KBM-7 (cell line): ENCODE measurements at places on chromosomes 13 and 19.

- peak; percentile 18 for DNase-seq
Measured at GRCh38 chr13:27770809-27771208, 21.5 kb upstream of the GSX1 start.

DNA sequence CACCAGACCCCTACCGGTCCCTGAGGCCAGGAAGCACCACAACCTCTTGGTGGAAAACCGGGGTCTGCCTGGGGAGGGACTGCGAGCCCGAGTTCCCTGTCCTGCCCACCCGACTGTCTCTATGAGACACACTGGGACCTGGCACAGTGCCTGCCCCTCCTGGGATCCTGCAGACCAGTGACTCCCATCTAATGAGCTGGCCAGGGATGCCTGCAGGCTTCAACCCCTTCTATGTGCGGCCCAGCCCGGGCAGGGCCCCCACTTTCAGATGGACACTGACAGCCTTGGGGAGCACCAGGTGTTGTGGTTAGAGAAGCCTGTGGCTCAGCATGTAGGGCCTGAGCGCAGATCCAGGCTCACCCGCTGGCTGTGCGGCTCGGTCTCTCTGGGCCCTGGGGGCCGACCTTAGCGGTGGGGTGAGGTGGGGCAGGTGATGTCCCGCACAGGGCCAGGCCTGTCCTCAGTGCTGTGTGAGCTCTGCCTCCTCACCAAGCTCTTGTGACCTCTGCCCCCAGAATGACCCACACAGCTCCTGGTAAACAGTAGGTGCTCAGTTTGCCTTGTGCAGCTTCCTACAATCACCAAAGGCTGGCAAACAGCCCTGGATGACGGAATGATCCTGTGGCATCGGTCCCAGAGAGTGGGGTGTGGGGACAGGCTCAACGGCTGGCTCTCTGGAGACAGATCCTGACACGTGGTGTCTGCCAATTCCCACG lies 17.9 kb upstream of the CACTIN start:
- no peak for DNase-seq

DNA sequence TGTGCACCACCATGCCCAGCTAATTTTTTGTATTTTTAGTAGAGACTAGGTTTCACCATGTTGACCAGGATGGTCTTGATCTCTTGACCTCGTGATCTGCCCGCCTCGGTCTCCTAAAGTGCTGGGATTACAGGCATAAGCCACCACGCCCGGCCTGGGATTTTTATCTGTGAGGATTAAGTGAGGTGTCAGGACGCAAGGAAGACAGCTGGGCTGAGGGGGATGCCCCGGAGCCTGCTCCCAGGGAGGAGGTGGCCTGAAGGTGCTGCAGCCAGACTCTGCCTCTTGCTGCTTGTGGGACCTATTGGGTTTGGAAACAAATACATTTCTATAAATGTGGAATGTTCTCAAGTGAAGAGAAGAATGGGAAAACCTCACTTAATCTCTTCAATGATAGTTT lies 131.6 kb downstream of the OLFM4 start:
- no peak for DNase-seq

- DNase-seq: no peak
Measured at GRCh38 chr19:6442087-6442688, 8.6 kb upstream of the SLC25A41 start.

- peak; percentile 75 for DNase-seq
Measured at GRCh38 chr19:40433391-40434216, 7.8 kb upstream of the SERTAD1 start.

DNA sequence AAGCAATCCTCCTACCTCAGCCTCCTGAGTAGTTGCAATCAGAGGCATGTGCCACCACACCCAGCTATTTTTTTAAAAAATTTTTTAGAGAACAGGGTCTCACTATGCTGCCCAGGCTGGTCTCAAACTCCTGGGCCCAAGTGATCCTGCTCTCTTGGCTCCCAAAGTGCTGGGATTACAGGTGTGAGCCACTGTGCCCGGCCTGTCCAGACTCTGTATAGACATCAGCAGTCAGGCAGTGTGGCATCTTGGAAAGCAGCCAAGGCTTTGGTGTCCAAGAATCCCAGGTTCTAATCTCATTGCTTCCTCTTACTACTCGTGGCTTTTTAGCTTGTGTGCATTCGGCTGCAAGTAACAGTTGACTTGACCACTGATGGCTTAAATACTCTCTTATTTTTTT lies 43.4 kb downstream of the BICRA start:
- DNase-seq: no peak

DNA sequence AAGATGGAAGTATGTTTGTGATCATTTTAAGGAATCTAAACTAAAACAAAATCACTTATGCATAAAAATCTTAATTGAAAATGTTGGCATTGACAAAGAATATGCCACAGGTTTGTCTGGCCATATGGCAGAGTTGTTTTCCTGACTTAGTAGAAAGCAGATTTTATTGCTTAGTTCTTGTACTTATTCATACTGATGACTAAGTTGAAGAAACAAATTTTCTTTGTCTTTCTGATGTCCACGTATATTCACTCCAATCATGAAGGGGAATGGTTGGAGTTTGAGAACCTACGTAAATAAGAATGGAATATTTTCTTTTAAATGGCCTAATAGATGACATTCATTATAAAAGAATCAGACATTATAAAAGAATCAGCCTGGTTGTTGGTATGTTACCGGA lies 8.0 kb upstream of the GPC6 start:
- DNase-seq: no peak

DNA sequence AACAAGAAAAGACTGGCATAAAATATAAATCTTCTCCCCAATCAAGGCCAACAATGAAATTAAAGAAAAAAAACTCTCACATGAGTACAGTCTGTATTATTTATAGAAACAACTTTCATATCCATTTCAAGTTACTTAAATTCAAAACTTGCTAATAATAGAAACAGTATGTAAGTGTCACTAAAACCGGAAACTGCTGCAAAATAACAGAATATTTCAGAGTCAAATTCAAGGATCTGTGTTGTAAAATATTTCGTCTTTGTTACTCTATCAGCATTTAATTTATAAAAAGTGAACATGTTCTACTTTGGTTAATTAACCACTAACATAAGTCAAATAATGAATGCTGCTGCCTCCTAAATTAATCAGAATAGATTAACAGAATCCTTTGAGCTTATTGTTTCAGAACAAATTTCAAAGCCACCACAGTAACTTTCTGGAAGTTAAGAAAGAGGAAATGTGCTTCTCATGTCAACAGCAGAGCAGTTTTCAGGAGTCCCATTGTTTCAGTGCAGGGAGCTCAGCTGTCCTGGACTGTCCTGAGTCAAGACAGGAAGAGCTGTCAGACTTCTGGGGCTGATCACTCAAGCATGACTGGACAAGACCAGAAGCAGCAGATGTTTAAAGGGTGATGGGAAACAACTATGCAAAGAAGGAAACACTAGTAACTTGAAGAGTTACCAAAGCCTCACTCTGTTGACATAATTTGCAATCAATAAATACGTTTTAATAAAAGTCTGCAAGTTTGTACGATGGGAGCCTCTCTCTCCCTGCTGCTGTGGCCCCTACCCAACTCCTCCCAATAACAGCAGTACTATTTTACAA lies 76.9 kb downstream of the FOXO1 start:
- DNase-seq: peak; percentile 92

- no peak for DNase-seq
Measured at GRCh38 chr13:39565036-39565949, 37.7 kb downstream of the LHFPL6 start.

GRCh38 chr19:6801485-6802086 lies 29.1 kb downstream of the VAV1 start:
- DNase-seq: peak; percentile 97

GRCh38 chr19:39550197-39550596 lies 10.2 kb upstream of the EID2 start:
- no peak for DNase-seq

DNA sequence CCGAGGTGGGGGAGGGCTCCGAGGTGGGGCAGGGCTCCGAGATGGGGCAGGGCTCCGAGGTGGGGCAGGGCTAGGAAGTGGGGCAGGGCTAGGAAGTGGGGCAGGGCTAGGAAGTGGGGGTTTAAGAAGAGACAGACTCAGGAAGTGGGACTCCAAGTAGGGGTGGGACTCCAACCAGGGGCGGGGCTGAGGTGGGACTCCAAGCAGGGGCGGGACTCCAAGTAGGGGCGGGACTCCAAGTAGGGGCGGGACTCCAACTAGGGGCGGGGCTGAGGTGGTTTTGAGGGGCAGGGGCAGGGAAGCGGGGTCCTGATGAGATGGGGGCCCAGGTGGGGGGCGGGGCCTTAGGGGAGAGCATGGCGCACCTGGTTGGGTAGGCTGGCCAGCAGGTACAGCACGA lies 13.6 kb downstream of the CFD start:
- DNase-seq: no peak

GRCh38 chr13:20149762-20150161 lies 11.1 kb downstream of the GJA3 start:
- no peak for DNase-seq

DNA sequence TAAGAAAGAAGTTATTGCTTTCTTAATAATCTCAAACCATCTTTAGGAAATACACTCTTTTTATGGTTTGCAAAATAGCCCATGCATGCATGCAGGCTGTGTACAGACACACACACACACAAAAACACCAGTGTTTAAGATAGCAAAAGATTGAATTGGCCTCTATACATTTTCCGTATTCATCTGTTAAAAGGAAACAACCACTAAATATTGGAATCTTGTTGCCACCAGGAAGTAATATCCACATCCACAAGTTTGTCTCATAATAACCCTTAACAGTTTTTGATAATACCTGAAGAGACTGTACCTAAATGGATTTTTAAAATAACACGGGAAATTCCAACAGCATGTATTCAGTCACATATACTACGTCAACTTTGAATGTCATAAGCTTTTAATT lies 7.3 kb upstream of the MAB21L1 start:
- DNase-seq: no peak

GRCh38 chr19:41480336-41480735 lies 37.4 kb downstream of the ERICH4 start:
- no peak for DNase-seq

DNA sequence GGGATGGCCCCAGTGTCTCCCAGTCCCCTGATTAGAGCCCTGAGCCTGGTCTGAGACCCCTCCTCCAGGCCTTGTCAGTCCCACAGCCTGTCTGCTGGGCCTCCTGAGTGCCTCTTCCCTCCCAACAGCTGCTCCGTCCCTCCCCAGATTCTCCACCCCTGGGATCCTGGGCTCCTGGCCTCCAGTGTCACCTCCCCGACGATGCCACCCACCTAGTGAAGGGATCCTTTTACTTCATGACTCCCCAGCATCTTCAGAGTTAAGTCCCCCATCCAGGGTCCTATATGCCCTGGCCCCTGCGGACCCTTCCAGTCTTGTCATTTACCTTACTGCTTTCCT lies 4.4 kb upstream of the PRX start:
- no peak for DNase-seq

DNA sequence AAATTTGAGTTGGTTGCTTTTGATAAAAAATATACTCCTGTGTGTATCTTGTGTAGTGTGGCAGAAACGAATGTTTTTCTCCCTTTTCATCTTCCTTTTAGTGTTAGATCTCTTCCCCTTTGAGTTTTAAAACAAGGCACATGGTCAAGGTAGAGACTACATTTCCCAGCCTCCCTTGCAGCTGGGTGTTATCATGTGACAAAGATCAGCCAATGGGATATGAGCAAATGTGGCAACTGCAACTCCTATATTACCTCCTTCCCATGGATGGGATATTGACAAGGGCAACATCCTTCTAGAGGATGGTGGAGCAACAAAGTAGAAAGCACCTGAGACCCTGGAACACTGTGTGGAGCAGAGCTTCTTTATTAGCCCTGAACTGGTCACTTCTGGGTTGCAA lies 42.4 kb downstream of the ADGRE3 start:
- DNase-seq: peak; percentile 45

- DNase-seq: peak; percentile 57
Measured at GRCh38 chr19:57280962-57281400, 696 bp downstream of the ZNF460 start.

DNA sequence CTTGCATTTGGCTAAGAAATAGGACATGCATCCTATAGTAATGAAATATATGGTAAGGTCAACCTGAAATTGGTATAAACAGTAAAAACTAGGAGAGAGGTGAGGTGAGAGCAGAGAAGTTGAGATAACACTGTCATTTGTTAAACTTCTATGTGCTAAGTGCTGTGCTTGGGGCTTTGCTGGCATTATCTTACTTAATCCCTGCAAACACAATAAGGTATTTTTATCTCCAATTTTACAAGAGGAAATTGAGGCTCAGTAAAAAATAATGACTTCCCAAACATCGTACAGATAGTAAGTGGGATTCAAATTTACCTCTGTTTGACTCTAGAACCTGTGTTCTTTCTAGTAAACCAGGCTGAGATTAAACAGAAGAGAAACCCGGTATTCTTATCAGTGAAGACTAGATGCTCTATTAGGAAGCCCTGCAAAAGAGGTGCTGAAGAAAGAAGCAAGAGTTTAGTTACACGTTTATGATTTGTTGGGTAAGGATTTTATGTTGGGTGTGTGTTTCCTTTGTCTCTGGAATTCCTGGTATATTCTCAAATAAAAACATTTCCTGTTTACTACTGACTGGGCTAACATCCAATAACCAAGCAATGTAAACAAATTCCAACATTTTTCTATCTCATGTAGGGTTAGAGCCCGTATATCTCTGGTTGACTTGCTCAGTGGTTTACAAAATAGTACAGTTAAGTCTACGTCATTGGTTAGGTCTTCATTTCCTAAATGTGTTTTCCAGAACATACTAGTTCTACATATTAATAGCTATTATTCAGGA lies 137.3 kb upstream of the FNDC3A start:
- DNase-seq: no peak

- DNase-seq: no peak
Measured at GRCh38 chr13:18949489-18949761, 232.2 kb downstream of the TUBA3C start.

DNA sequence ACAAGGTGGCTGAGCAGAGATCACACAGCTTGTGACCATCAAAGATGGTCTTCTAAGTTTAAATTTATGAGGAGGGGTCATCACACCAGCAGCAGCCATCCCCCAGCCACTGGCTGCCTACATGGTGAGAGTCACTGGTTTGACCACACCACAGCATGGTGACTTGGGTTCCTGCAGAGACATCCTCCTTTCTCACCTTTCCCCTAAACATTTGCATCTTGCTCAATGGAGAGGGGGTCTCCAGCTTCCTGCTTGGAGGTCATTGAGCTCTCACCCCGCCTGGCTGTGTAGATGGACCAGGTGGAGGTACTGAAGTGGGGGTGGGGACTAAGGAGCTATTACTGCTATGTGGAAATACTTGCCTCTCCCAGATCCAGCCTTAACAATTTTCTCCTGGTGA lies 247.6 kb upstream of the ARGLU1 start:
- no peak for DNase-seq

- no peak for DNase-seq
Measured at GRCh38 chr13:95221971-95222732, 79.1 kb downstream of the ABCC4 start.

GRCh38 chr19:58034477-58034793 lies 610 bp downstream of the ZSCAN1 start:
- no peak for DNase-seq
